Neuronal stem cell (in vitro differentiated cells): ENCODE measurements at places on chromosomes 12 and 14.
A peak's percentile ranks its signal among the peaks of the same experiment; 100 is the strongest.

GRCh38 chr12:126163984-126164383 lies 1098.7 kb downstream of the AACS start:
- DNase-seq = no peak

- no peak for DNase-seq
Measured at GRCh38 chr12:40099423-40099853, 6.4 kb downstream of the SLC2A13 start.

DNA sequence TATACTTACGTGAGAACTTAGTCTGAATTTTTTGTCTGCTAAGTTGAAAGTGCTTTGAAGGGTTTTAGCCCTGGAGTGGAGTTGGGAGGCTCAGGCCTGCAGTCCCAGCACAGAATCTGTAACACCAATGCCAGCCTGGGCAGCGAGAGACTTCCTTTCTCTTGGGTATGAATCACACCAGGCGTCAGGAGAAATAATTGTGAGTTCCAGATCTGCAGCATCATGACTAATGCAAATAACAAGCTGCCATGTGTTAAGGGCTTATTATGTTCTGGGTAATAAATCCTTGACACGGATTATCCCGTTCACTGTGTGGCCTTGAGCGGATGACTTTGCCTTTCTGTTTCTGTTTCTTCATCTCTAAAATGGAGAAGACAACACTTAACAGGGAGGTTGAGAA lies 70.6 kb downstream of the B4GALNT3 start:
- DNase-seq = no peak

DNA sequence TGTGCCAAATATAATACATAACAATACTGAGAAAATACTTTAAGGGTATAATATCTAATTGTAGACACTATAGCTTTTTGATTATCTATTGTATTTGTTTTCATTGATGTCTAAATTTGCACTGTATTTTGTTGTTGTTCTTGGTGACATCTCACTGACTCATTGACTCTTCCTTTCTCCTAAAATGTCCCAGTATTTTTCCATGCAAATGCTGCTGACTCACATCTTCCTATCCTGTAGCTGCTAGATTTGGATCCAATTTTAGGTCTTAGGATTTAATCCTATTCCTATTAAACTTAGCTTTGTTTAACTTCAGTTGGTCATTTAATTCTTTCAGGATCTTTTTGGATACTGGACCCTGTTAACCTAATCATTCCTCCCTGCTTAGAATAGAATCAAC lies 148.5 kb downstream of the TMTC2 start:
- DNase-seq = no peak

DNA sequence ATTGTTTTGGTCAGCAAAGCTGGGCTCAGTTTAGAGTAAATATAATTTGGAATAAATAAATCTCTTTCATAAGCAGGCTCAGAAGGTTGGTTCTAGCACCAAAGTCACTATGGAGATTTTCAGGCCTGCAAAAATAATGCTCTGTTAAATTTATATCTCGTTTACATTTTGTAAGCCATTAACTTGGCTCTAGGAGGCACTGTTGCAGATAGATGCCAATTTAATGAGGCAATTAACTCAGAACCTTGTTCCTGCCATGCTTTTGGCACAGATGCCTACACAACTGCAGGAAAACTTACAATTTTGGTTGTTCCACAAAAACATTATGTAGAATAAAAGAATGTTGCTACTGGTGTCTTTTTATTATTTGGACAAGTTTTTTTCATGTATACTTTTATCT lies 428.1 kb downstream of the FLRT2 start:
- DNase-seq = no peak

DNA sequence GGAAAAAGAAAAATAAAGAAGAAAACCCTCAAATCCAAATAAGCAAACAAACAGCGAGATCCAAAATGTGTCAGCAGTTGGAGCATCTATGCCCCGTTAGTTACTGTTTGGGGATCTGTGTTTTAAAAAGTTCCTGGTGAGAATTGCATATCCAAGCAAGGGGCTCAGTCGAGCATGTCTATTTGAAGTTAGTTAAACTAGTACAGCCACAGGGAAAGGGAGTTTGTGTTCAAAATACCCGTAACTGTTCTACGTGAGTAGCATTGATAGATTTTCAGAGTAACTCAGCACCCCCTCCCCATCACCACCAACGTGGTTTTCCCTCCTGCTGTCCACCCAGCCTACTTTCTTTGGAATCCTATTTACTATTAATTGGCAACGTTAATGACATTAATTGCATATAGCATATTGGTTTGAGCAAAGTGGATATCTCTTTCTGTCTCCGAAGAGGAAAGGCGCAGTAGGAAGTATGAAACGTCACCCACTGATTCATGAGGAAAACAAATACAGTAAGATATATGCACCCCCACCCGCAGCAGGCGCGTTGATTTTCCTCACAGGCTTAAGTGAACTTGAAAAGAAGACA lies 1.5 kb downstream of the NPAS3 start:
- no peak for DNase-seq

DNA sequence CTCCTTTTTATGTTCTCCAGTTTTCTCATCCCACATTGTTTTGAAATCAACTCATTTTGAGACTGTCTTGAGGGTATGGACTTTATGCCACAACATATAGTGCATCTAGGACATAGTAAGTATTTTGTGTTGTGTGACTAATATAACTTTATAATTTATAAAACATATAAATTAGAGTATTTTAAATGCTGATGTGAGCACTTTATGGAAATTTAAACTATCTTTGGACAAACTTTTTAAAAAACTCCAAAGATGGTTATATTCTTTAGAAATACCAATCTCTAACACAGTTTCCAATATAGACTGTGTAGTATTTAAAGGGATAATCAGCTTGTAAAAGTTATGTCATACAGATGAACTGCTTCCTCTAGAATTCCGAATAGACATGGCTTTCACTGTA lies 87.4 kb downstream of the LRIG3 start:
- no peak for DNase-seq

DNA sequence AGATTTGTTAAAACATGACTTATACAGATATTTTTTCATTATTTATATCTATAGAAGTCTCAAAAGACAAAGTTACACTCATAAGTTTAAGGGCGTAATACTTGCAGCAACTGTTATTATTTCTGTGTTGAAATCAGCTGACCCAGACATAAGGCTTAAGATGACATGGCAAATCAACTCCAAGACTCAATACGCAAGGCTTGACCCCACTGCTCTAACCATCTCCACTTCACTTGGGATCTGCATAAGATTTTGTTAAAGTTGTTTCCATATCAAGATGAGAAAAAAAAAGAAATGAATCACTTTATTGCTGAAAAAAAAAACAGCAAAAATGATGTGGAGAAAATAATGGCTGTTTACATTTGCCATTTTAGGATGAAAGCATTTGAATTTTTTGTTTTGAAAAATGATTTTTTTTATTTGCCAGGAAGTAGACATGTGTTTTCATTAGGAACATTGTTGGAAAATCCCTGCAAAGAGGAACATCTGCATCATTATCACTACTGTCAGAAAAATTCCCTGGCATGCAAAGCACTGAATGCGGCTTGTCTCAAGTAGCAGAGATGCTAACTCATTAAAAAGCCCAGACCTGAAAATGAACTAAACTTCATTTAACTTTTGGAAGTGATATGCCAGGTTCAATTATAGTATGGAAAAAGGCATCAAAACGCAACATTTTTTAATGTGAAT lies 73.5 kb downstream of the LIN7A start:
- DNase-seq = no peak

GRCh38 chr12:113645603-113646002 lies 173.9 kb upstream of the LHX5 start:
- DNase-seq = no peak

- DNase-seq = peak; percentile 48
Measured at GRCh38 chr12:65825507-65826352, 1.4 kb downstream of the HMGA2 start.
